ENCODE measurements at places on chromosomes 7 and 10. TPM values are rescaled to one million over a fixed set of nuclear protein-coding genes. Genes with fewer than 3 reads are reported as not detected.
A peak's percentile ranks its signal among the peaks of the same experiment; 100 is the strongest.

GRCh38 chr10:128300290-128300824 is 174.1 kb upstream of the MKI67 start:
- DNase-seq: no peak

The ACSL5 gene
- not detected for total RNA-seq

GRCh38 chr7:136640977-136641376 is 227.5 kb upstream of the CHRM2 start:
- DNase-seq: peak; percentile 41

DNA sequence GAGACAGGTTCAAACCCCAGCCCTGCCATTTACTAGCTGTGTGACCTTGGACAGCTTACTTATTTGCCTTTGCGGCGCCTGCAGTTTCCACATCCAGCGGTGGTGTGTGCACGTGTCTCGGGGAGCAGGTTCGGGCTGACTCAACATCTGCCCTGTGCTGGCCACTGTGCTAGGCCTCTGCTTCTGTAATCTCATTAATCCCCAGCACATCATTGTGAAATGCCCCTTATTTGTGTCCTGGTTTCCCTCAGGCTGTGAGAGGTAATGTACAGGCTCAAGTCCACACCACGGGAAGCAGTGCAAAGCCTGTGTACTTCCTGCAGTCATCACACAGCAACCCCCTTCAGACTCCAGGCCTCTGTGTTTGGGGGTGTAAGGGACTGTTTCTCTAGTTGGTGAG is 285.7 kb downstream of the RPS24 start:
- DNase-seq: no peak

GRCh38 chr10:47401874-47402640 is 18.0 kb upstream of the ZNF488 start:
- no peak for DNase-seq

- no peak for DNase-seq
Observed at GRCh38 chr7:101241015-101241363, 3.4 kb upstream of the CLDN15 start.

- no peak for DNase-seq
Observed at GRCh38 chr10:88608780-88609179, 22.2 kb downstream of the LIPJ start.

DNA sequence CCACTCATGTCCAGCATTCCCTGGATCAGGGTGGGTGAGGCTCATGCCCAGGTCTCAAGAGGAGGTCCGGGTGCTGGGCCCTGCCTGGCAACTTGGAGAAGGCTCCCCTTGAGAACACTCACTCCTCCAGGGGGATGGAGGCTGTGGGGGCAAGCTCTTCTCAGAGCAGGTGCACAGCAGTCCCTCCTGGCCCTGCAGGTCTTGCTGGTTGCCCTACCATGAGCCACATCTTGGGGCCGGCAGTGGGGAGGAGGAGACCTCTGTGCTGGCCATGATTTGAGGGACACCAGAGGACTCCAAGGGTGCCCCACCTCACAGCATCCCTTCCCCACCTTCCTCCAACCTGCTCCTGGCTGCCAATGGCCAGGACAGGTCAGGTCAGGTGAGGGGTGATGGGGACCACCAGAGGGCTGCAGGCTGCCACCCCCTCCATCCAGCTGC is 87.4 kb upstream of the RET start:
- no peak for DNase-seq

DNA sequence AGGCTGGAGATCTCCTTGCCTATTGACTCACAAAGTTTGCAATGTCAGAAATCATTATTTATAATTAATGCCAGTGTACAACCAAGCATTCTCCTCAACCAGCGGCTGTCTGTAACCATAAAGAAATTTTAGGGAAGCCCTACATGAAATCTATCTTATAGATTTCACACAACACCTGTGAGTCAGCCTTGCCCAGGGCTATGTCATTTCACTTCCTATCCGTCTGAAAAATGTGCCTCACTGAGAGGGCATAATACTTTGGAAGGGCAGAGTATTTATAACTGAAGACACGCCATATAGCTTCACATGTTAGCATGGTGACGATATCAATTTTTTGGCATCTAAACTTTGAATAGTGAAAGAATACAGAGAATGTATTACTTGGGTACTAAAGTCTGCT is 296.6 kb upstream of the ETV1 start:
- no peak for DNase-seq

- DNase-seq: no peak
Observed at GRCh38 chr10:77609781-77610272, 27.8 kb downstream of the KCNMA1 start.

The CCL24 gene
- not detected for total RNA-seq

The POLR2J2 gene
- 7.0 TPM for total RNA-seq

DNA sequence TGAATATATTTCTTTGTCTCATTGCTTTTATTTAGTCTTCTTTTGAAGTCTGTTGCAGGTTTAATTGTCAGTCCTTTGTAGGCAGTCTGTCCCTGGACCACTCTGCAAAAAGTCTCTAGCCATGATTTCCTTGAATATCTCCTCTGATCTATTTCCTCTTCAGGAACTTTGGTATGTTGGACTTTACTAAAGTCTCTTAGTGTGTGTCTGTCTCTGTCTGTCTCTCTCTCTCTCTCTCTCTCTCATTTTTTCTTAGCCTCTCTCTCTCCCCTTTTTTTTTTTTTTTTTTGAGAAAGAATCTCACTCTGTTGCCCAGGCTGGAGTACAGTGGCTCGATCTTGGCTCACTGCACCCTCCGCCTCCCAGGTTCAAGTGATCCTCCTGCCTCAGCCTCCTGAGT is 57.5 kb downstream of the ADD3 start:
- no peak for DNase-seq

DNA sequence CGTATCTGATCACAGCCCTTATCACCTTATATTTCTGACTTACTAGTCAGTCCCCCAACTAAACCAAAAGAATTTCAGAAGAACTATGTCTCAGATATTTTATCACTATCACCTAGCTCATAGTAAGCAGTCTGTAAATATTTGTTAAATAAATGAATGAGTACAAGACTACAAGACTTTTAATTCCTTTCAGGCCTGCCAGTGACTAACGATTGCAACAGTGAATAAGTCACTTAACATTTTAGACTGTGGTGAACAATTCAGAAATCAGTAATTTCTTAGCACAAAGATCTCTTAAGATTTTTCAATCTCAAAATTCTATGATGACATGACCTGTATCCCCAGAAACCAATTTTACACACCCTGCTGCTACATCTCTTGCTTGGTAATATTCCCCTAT is 162.2 kb downstream of the IMMP2L start:
- no peak for DNase-seq

The TMEM178B gene
- 1.7 TPM for total RNA-seq

DNA sequence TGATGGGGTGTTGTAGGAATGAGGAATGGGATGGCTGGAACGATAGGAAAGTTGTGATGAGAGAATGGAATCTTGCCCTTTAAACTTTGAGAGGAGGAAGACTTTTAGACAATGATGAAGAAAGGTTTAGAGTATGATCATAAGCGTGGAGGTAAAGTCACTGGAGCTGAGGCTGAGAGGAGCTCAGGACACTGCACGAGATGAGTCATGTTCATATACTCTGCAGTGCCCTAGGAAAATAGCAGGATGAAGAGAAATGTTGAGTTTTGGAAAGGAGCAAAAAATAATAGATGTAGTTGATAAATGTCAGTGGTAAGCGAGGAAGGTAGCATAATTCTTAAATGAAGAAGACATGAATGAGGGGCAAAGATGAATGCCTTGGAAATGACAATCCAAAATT is 28.3 kb upstream of the CUL1 start:
- no peak for DNase-seq

GRCh38 chr10:71963351-71964097 is 671 bp upstream of the CHST3 start:
- DNase-seq: peak; percentile 75

The GAD2 gene
- not detected for total RNA-seq

- DNase-seq: no peak
Observed at GRCh38 chr10:21668831-21669230, 134.8 kb downstream of the MLLT10 start.

GRCh38 chr10:87861566-87861952 is 1.8 kb downstream of the KLLN start:
- no peak for DNase-seq

- no peak for DNase-seq
Observed at GRCh38 chr7:139431010-139431409, 52.5 kb downstream of the KLRG2 start.

GRCh38 chr10:33813415-33813814 is 478.9 kb upstream of the NRP1 start:
- no peak for DNase-seq

- DNase-seq: peak; percentile 24
Observed at GRCh38 chr7:99008921-99009530, 130.7 kb downstream of the TRRAP start.

DNA sequence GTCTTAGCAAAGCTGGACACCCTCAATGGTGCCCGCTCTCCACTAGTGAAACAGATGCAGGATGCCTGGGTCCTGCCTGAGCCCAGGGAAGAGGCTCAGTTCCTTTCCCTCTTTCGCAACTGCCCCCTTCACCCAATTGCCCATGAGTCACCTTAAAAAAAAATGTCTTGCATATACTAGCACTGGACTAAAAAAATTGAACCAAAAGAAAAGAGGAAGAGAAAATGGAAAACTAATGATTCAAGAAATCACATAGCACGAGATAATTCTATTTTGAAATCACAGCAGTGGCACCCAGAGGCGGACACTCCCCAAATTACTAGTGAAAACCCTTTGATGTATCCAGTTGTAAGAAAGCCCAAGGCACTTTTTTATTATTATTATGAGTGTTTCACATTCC is 972.5 kb downstream of the LRMDA start:
- DNase-seq: no peak

- no peak for DNase-seq
Observed at GRCh38 chr10:130631142-130632096, 495.2 kb downstream of the GLRX3 start.

DNA sequence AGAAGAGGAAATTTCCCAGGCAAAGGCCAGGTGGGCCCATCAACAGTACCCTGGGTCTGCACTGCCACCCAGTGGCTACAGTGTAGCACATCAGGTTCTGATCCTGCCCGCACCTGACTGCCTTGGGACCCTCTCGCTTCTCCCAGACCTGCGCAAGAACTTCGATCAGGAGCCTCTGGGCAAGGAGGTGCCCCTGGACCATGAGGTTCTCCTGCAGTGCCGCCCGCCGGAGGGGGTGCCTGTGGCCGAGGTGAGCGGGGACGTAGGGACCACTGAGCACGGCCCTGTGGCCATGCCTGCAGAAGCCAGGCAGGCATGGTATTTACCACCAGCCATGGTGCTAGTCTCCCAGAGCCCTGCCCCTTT is 33.9 kb upstream of the SLC29A3 start:
- DNase-seq: peak; percentile 90

The SUN3 gene
- total RNA-seq: not detected

The TMEM176B gene
- total RNA-seq: 0.31 TPM

GRCh38 chr10:119896937-119897770 is 4.6 kb downstream of the SEC23IP start:
- peak; percentile 25 for DNase-seq

Data from endodermal cell (in vitro differentiated cells).